A549 (cell line): ENCODE measurements at places on chromosomes 5 and 9.

DNA sequence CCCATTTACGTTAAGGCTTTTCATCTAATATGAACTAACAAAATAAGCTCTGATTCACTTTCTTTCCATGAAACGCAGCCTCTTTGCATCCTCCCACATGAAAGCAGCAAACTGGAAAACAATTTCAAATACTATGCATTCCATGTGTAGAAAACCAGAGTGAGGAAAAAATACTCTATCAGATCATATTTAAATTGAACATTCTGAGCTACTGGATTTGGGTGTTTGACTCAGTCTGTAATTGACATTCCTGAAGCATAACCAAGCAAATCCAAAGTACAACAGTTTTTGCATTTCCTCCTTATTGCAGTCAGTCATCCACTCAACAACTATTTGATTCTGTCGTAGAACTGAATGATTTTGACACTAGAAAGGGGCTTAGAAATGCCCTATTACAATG lies 399.1 kb upstream of the NMUR2 start:
- no peak for DNase-seq

GRCh38 chr5:139664086-139664693 lies 16.0 kb downstream of the CXXC5 start:
- DNase-seq: no peak

- DNase-seq: no peak
Measured at GRCh38 chr9:136240941-136241340, 4.7 kb downstream of the QSOX2 start.

GRCh38 chr5:151058301-151058700 lies 22.5 kb downstream of the TNIP1 start:
- no peak for DNase-seq

DNA sequence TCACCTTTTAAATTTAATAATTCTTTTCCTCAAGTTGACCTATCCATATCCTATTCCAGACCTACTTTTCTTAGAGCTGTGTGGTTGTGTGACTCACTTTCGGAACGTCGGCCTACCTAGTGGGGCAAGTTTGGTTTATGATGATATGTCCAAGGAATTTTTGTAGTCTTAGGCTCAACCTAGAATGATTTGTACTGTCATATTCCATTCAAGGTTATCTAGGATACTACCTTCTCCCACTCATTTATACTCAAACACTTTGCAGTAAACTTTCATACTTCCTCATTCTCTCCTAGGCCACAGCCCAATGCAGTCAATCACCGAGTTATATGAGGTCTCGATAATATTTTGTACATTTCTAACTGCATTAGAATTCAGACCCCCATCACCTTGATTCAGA lies 61.9 kb downstream of the PIK3R1 start:
- no peak for DNase-seq

GRCh38 chr5:138605254-138605972 lies 30.2 kb upstream of the HSPA9 start:
- no peak for DNase-seq

GRCh38 chr9:112278152-112278551 lies 55.3 kb downstream of the PTBP3 start:
- DNase-seq: no peak

- no peak for DNase-seq
Measured at GRCh38 chr9:110850401-110851135, 182.0 kb downstream of the MUSK start.
